ENCODE measurements at places on chromosomes 7 and 10. TPM values are rescaled to one million over a fixed set of nuclear protein-coding genes. Genes with fewer than 3 reads are reported as not detected.

Gene NUTM2E
- not detected for total RNA-seq

GRCh38 chr7:139055674-139056073 lies 19.8 kb upstream of the ZC3HAV1L start:
- DNase-seq: no peak

DNA sequence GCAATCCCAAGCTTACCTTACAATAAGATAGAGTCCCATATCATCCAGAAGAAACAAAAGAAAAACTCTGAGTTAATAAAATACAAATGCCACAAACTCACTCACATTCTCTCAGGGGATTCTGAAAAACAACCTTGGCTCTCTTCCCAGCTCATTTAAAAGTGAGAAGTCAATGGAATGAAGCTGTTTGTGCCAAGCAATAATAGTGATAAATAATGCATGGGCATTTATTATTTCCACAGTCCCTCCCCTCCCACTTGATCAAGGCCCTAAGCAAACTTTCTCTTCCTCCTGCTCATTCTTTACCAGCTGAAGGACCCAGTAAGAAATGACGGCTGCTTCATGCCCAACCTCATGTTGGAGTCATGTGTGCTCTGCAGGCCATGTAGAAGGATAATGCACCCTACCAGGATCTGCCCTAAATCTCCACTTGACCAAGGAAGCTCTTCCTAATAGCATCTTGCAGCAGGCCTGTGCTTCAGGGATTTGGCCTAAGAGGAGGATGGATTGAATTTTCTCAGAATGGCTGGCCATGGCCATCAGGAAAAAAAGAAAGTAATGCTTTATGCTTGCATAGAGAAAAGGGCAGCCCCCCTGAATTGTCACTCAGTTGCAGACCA lies 451.3 kb downstream of the GPAM start:
- DNase-seq: no peak

GRCh38 chr7:114209968-114210367 lies 204.6 kb upstream of the FOXP2 start:
- DNase-seq: no peak

DNA sequence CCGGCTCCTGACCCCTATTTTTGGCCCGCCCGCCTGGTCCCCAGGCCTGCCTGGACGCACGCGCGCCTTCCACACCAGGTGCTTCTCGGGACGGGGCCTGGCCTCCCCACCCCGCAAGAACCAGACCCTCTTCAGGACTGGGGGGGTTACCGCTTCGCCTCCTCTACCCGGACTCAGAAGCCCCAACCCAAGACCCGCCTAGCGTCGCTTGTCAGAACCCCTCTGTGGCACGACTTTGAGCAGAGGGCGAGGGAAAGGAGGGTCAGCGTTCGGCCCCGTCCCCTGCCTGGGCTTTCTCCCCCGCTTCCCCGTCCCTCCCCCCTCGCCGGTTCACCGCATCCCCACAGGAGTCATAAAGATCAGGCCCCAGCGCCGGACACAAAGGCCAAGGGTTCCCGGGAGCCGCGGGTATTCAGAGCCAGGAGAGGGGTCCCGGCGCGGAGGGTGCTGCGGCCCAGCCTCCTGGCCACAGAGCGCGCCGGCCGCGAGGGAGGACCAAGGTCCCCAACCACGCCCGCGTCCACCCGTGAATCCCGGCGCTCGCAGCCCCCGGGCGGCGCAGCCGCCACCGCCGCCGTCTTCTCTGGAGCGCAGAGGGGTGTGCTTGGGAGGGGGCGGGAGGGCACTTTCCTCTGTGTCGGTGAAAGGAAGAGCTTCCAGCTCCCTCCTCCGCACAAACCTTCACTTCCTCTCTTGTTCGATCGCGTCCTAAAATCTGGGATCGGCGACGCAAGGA lies 351.9 kb downstream of the DNAJB6 start:
- no peak for DNase-seq

DNA sequence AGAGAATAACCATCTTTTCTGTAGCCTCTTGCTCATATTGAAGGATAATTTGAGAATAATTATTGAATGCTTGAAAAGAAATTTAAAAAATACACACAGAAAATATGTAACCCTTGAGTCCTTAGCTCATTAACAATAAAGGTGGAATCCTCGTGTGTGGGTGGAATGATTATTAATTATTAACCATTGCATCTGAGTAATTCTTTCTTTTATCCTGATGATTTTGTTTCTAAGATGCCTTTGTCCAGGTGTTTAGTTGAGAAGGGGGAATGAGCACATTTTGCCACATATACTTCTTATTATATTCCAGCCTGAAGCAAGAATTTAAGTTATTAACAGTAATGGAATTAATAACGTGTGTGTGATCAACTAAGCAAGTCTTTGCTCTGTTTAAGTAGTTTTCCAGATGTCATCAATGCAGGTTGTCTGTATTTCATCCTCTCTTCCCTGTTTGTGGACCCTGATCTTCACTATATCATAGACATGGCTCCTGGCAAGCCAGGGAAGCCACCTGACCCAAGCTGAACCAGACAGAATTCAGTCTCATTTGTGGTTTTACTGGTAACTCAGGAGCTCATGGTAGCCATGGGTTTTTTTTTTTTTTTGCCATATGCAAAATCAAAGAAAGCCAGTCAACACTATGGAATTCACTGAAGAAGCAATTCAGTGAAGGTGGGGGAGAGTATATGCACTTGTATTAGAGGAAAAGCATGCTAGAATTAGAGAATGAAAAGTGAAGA lies 144.3 kb downstream of the KIF20B start:
- DNase-seq: no peak

Gene STEAP4
- 3.7 TPM for total RNA-seq

- no peak for DNase-seq
These were observed 41.3 kb upstream of the TCERG1L start for GRCh38 chr10:131352765-131353290.

DNA sequence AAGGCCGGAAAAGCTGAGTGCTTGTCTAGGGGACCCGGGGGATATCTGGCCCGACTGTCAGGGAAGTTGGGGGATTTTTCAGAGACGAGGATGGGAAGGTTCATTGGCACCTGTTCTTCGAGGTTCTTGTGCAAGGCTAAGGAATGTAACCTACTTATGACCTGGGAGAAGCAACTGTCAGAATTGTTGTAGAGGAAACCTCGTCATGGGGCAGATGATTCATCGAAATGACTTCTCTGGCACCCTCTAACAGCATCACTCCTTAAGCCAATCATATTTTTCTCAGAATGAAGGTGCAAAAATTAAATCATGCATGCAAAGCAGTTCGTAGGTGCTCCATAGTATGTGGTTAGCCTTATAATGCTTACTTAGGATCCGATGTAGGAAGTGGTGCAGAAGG lies 58.6 kb downstream of the PLXDC2 start:
- DNase-seq: no peak

DNA sequence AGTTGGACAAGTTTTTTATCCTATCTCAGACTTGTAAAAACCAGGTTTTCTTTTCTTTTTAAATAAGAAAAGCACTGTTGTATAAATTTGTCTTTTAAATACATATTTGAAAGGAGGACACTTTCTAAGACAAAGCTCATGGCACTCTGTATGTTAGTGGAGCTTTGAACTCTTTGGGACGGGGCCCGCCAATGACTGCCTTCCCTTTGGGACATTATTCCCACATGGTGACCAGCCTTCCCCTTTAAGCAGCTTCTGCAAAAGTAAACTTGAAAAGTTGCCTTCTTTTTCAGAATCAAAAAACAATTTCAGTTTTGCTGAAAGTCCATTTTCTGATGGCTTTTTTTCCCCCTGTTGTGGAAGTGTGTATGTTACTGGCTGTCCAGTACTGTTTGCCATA lies 1.8 kb downstream of the CUX1 start:
- DNase-seq: no peak

- DNase-seq: no peak
These were observed 162.6 kb downstream of the ADAM12 start for GRCh38 chr10:126225672-126226008.

GRCh38 chr7:90892213-90892612 lies 296.1 kb downstream of the CDK14 start:
- no peak for DNase-seq

DNA sequence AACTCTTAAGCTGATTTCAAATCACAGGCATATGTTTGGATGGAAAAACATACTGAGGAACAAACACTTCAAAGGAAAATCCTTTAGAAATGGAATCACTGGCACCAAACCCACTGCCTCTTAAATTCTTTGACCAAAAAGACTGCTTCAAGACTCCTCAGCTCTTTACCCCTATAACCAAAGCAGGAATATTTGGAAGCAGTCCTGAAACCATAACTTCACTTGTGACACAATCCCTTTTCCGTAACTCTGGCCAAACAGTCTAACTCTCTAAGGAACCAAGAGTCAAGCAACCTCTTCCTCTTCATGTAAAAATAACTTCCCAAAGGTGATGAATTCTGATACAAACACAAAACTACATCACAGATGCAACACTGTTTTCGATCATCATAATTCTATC lies 104.3 kb downstream of the MTERF1 start:
- no peak for DNase-seq

DNA sequence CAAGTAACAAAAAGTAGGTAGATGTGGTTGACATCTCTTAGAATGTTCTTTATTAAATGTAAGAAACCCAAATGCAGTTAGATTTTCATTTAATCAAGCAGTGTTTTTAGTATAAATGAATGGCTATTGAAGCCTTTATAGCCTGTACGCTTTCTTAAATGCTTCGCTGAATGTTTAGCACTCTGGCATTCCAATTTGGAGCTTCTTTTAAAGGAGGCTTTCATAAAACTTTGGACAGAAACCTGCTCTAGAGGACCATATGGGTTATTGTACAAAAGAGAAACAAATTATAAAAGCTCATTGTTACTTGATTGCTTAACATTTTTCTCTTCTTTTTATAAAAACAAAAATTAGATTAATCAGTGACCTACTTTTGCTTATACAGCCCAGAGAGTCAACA lies 59.5 kb downstream of the KCND2 start:
- DNase-seq: no peak

Gene SH3PXD2A
- 5.5 TPM for total RNA-seq

- no peak for DNase-seq
These were observed 16.1 kb downstream of the ADD3 start for GRCh38 chr10:110023785-110024465.

Gene SHH
- total RNA-seq: 6.1 TPM

- no peak for DNase-seq
These were observed 1.5 kb downstream of the ZC3HAV1L start for GRCh38 chr7:139034336-139034735.

- no peak for DNase-seq
These were observed 97.0 kb upstream of the PDE1C start for GRCh38 chr7:32167256-32167655.

Gene CYP26C1
- 0.09 TPM for total RNA-seq

GRCh38 chr10:129891806-129892205 lies 72.3 kb downstream of the EBF3 start:
- no peak for DNase-seq

Gene GRB10
- total RNA-seq: 19.6 TPM

GRCh38 chr10:11846542-11846941 lies 23.4 kb downstream of the PROSER2 start:
- no peak for DNase-seq

GRCh38 chr10:125144206-125144605 lies 16.2 kb downstream of the CTBP2 start:
- no peak for DNase-seq

Gene PLPP4
- total RNA-seq: 2.8 TPM

Gene ABHD11
- 5.1 TPM for total RNA-seq

DNA sequence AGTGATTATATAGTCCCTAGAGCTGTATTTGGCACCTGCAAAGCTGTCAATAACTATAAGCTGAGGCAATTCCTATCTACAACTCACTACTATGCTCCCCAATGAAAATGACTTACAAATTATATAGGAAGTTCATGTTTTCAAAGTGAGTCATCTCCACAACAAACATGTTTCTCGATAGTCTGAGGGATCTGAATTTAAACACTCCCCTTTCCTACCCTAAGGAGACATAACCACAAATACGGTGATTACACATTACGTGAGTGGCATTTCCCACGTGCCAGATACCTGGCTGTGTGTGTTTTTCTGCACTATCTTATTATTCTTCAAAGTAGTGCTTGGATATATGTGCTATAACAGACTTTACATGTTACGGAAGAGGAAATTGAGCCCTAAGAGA lies 122.5 kb upstream of the C1QL3 start:
- no peak for DNase-seq

Gene GIMAP1
- 3.8 TPM for total RNA-seq

DNA sequence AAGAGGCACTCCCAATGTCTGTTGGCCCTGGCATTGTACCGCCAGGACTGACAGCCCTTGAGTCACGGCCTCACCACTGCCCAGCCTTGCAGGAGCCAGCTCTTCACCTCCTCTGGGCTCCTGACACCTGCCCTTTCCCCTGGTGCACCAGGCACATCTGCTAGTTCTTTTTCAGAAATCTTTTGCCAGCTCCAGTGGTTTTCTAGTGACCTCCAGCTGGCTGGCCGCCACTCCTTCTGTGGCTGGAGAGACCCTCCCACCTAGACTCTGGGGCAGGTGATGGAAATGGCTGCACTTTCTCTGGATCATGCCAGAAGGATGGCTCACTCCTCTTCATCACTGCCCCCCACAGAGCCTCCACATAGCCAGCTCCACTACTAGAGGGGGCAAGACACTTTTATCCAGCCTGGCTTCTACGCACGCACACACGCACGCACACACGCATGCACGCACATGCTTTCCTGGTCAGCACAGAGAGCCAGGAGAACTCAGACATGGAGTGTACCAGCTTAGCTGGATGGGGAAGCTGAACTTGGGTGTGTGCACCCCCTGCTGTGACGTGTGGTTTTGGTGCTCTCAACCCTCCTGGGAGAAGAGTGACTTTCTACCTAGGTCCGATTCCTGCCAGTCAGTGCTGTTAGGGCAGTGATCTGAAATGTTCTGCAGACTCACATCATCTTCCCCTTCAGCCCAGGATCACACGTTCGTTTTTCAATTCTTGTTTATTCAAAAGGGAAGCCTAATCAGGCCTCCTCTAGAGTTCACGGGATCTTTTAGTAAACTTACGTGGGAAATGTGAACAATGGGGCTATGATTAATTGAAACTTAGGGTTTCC lies 222.0 kb downstream of the PRPF18 start:
- no peak for DNase-seq

DNA sequence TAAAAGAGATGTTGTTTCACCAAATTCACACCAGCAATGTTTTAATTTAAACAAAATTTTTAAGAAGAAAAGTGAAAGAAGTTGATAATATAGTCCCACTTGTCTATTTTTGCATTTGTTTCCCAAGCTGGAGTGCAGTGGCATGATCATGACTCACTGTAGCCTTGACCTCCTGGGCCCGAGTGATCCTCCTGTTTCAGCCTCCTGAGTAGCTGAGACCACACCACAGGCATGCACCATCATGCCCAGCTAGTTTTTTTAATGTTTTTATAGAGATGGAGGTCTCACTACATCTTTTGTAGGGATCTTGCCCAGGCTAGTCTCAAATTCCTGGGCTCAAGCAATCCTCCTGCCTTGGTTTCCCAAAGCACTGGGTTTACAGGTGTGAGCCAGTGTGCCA lies 14.1 kb upstream of the NDUFA5 start:
- no peak for DNase-seq

- no peak for DNase-seq
These were observed 302.7 kb downstream of the SUGCT start for GRCh38 chr7:40437498-40437897.

- no peak for DNase-seq
These were observed 51.5 kb downstream of the CCNY start for GRCh38 chr10:35387768-35388167.

Data from liver (tissue), 10 donors.